ENCODE measurements at places on chromosomes 13 and 19.

- DNase-seq = no peak
These were observed 173.0 kb downstream of the OLFM4 start for GRCh38 chr13:53201454-53202225.

DNA sequence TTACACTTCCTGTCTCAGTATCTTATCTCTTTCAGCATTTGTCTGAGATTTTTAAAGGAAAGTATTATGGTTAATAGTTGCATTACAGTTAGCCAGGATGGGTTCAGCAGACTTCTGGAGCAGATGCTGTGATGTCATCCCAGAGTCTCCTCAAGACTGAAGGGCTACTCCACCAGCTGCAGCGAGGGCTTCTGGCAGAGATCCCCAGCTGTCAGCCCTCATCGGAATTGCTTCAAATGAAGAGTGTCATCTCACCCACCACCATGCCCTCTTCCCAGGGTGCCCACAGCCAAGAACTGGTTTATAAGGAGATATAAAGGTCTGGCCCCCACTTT is 84.4 kb downstream of the FAM216B start:
- no peak for DNase-seq

DNA sequence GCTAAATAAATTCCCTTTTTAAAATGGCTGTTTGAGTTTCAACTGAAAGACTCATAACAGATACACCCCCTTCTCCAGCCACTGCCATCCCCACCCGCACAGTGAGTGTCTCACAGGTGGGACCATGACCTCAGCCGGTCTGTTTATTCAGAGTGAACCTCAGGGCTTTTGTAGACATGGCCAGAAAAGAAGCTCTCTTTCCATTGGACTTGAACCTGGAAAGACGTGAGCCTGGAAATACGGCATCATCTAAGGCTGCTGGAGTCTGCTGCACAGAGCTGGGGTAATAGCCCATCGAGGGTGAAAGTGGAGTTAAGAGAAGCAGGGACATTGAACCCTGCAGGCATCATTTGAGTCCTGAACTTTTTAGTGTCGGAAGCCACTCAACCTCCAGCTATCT is 15.2 kb upstream of the KPNA3 start:
- DNase-seq = no peak

DNA sequence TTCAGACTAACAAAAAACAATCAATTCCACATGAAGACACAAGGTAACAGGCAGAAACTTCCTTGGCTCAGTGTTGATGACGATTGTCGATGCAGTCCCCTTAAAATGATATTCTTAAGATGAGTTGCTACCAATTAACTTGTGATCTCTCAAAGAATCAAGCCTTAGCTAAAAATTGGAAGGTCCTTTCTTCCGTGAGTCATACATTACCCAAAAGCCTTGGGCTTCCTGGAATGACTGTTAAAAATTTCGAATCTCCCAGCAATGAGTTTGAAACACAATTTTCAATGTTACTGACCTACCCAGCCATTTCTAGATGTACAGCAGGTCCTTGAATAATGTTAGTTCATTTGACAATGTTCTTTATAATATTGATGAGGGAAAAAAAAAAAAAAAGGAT is 28.0 kb upstream of the RB1 start:
- DNase-seq = no peak

DNA sequence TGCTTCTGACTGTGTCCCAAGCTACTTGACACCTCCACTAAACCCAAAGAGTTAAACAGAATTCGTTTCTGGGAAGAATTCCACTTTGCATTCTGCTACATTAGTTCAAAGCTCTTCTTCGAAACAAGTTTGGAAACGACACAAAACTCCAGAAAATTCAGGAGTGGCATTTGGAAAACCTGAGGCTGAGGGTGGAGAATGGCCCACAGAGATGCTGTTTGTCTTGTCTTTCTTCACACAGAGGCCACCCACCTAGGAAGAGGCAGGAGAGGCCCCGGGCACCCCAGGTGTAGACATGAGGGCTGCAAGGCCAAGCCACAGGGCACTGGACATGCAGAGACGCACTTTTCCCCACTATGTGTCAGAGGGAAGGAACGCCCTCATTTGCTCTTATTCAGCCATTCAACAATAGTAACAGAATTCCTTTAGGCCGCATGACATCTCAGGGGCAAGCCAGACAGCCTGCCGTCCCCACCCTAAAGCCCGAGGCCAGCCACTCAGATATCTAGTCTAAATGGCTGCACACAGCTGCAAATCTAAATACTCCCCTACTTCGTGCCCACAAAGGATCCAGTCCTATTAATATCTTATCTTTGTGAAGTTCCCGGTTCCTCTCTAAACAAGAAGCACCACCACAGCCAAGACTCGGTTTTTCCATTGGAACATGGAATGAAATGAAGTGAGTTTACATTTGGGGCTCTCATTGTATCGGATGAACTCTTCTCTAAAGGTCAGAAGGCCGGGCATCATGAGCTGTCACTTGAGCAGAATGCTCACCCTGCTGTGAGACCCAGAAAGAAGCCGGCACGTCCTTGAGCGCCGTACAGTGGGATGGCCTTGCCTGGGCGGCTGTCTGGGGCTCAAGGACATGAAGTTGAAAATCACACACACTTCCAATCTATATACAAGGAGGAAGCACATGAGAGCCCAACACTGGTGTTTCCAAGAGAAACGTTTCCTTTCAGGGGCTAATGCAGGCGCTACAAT is 19.8 kb downstream of the COL4A1 start:
- no peak for DNase-seq

- DNase-seq = no peak
These were observed 20.4 kb downstream of the LMTK3 start for GRCh38 chr19:48490981-48491792.

GRCh38 chr19:44765033-44765948 is 12.4 kb upstream of the CBLC start:
- no peak for DNase-seq

DNA sequence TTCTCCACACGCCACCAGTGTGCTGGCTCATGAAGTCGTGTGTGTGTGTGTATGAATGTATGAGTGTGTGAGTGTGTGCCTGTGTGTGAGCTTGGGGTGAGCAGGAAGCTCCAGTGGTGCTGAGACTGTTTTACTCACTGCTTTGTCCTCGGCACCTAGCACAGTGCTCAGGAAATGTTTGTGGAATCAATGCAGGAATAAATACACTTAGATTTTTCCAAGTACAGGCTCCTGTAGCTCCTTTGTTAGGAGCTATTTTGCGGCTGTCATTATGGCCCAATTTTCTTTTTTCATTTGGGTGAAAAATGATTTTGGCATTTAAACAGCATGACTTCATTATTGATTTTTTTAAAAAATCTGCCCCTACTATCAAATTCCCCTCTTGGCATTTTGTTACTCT is 193.5 kb upstream of the KL start:
- DNase-seq = no peak

DNA sequence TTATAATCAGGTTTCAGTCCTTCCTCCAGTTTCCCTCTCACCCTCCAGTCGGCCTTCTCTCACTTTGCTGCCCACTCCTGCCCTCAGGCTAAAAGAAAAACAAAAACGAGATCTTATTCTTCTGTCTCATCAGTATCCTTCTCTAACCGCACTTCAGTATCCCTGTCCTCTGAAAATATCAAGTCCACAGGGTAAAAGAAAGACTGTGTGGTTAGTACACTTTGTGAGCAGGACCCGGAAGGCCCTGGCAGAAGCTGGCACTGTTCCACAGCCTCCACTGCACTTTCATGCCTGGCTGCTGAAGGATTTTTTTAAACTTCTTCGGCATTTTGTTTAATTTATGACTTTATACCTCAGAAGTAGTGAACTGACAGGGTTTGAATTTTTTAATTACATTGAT is 51.8 kb downstream of the TM9SF2 start:
- DNase-seq = no peak

- no peak for DNase-seq
These were observed 4.5 kb downstream of the SF3A2 start for GRCh38 chr19:2240881-2241760.

GRCh38 chr13:112525356-112525945 is 62.5 kb downstream of the TUBGCP3 start:
- no peak for DNase-seq

DNA sequence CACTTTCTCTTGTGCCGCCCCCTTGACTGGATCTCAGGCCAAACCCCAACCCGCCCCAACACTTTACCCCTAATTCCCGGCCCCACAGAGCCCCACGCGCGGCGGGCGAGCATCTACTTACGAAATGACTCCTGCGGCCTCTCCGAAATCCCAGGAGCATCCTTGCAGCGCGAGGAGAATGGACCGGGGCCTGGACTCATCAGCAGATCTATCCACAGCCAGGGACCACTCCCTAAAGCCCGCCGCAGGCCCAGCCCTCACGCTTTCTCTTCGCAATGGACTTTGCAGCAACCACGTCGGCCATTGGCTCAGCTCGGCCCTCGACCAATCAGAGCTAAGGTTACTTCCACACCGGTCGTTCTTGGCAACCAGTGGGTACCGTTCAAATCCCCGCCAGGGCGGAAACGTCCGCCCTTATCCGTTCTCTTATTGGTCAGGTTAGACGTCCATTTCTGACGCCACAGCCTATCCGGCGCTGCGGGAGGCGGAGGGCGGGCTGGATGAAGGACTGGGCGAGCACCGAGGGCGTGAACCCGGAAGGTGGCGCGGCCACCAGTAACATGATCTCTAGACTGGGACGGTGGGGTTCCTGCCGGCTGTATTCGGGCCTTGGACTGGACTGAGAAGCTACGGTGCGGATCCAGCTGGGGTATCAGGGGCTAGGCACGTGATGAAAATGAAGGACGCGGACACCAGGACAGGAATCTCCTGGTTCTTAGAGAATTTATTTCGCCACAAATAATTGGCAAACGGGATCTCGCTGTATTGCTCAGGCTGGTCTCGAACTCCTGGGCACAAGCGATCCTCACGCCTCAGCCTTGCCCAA is at the start of the genes CEP89 and FAAP24:
Gene CEP89 (minus strand): TSS at position 244 of the 826 bp plus-strand sequence. CDS start 84 bp downstream, at position 160.
Gene FAAP24 (plus strand): TSS at position 528 of the 826 bp plus-strand sequence. CDS start 955 bp downstream, outside the sequence.
- peak; percentile 98 for DNase-seq

DNA sequence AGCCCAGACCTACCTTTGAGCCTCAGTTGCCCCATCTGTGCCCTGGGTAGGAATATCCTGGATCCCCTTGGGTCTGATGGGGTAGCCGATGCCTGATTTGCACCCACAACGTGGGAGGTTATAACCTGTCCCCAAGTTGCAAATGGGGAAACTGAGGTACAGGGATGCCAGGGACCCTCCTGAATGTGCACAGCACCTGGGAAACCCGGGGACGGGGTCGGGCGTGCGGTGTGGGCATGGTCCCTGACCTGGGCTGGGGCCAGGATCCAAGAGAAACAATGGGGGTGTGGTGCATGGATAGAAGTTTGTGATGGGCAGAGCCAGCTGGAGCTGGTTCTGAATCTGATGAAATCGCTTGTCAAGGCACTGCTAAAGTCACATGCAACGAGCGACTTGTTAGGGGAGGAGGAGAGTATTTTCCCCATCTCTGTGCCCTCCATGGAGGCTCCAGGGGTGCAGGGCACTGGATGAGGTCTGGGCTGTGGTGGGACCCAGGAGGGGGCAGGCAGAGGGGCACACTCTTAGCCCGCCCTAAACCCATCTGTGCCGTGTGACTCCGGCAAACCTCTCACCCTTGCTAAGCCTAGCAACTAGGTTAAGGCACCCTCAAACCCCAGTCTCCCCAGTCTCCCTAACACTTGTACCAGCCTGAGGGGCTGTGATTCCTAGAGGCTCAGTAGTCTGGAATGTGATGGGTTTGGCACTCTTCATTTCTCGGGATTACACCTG is 749 bp downstream of the GDF15 start:
- no peak for DNase-seq

Measured in globus pallidus (tissue), 1 donor.